A172 (cell line): ENCODE measurements at places on chromosomes 3 and 15. TPM values are rescaled to one million over a fixed set of nuclear protein-coding genes. Genes with fewer than 3 reads are reported as not detected.

SLC9C1 gene
- not detected in 2 replicates for total RNA-seq

- DNase-seq = peak; percentile 62
Measured at GRCh38 chr15:65638681-65639089, 16.9 kb downstream of the SLC24A1 start.

GRCh38 chr15:85974742-85975141 is 104.9 kb upstream of the AGBL1 start:
- no peak for DNase-seq

GRCh38 chr15:44554934-44555723 is 18.2 kb downstream of the EIF3J start:
- no peak for DNase-seq

DNA sequence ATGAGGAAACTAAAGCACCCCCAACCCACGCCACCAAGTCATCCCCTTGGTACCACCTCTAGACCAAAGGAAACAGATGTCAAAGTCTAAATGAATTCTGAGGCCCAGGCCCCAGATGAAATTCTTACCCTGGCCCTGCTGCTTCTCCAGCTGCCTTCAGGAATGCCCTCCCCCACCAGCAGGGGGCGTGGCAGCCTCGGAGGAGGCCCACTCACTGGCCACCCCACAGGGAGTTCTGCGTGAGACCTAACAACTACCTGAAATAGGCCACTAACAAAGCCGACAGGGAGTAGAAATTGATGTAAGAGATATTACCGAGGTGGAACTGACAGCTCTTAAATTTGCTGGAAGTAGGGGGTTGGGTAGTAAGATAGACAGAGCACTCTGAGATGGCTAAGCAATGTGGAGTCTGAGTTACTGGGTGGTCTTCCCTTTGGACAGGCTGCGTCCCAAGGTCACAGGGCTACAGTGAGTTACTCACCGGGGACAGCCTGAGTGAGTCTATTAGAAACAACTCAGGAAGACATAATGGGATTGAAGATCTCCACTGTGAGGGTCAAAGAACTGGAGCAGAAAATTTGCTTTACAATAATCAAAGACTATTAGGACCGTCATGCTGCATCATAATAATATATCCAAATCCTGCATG is 240.7 kb downstream of the SHOX2 start:
- no peak for DNase-seq

PROS1 gene
- 58.8 and 73.0 TPM in 2 replicates for total RNA-seq

DNA sequence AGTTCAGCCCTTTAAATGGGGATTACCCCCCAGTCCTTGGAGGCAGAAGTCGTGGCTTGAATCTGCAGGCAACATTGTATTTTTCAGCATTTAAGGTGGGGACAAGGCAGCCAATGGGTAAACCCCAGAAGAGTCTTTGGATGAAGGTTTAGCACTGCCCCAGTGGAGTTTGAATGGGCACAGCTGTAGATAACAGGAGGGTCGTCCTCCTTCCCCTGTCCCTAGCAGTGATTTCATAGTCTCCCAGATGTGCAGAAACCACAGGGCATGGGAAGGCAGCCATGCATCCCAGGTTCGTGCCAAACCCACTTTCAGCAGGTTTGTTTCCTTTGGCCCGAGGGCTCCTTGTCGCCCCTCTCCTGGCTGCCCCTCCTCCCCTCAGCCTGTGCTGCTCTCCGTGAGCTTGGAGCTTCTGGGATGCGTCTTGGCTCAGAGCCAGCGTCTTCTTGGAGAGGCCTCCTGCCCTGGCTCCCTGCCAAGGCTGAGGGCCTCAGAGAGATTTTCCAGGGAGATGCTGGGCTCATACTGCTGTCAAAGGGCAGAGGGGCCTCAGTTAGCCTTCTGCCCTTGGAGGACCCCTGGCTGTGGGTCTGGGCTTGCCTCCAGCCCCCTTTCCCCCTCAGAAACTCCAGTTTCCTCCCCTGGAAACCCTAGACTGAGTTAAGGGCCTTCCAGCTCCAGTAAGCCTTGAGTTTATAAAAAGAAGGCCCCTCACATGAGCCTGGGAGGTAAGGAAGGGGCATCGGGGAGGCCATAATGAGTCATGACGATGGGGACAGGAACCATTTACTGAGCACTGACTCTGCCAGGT is 48.9 kb upstream of the POLG start:
- DNase-seq = no peak

DNA sequence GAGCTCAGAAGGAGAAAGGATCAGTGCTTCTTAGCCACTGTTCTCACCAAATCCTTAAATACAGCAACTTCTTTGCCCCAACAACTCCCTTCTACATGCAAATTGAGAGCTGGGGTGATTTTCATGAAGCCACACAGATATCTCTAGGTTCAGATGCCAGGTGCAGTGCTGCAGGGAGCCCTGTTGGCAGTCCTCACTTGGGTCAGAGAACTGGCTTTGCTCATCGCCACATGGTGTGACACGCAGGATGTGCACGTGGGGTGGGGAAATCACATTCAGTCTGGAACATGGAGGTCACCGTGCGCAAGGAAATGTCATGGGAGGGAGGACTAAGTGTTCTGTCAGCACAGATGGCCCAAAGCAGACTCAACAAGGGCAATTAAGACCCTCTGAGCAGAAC is 103.8 kb downstream of the WDR76 start:
- no peak for DNase-seq

DNA sequence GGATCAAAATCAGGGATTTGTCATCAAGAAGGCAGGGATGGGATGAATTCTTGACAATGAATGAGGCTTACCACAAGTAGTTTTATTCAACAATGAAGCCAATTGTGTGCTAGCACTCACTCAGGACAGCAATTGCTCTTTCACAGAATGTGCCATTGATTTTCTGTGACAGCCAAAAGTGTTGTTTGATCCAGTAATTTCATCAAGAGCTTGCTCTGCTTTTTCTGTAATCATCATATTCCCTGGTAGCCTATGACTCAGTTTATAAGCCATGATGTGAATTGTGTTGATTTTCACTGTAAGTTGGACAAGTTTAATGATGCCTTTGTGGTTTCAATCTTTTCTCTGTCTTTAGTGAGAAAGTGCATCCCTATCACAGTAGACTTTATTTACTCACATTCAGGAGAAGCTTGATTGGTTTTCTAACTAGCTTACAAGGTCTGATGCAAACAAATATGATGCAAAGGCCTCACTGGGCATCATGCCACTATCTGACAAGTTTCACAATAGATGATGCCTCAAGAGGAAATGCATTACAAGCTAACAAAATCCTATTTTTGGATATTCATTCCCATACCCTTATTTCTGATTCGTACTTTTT is 13.6 kb upstream of the CSRNP1 start:
- DNase-seq = peak; percentile 89

ZNF860 gene
- total RNA-seq = 2.3 and 3.2 TPM in 2 replicates

- DNase-seq = no peak
Measured at GRCh38 chr15:94000606-94001005, 230.8 kb upstream of the MCTP2 start.

DNA sequence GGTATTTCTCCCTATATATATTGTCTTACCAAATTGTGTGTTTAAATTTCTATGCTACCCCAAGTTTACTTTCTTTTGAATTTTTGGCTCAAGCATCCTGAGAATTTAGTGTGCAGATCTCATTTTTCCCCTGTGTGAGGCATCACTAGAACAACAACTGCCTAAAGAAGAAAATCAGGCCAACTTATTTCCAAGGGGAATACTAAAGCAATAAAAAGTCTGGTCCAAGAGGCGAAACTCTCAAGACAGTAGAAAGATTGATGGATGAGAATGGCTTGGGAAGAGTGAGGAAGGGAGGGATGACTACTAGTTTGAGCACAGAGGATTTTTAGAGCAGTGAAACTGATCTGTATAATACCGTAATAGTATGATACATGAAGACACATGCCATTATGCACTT is 86.3 kb upstream of the CFAP20DC start:
- no peak for DNase-seq

DNA sequence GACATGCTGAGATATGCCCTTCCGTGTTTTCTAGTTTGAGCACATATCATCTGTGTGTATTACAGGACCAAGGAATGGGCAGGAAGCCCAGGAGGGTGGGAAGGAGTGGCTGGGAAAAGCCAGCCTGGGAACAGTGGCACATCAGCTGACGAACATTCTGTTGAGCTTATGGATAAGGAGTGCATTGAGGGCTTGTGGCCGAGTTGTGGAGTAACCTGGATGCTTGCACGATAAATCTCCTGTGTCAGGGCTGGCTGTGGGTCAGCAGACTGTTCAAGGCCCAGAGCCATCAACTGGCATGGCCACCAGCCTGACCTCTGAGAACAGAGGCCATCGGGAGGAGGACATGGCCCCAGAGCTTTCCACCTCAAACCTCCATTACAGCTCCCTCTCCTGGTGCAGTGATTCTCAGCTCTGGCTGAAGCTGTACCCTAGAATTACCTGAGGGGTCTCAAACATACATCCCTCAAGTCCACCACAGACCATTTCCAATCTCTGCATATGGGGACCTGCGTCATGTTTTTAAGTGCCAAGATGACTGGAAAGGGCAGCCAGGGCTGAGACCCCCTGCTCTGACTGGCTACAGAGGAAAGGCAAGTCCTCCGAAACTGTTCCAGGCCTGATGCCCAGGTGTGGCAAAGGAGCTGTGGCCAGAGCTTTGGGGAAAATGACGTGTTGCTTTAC is 4.8 kb upstream of the VILL start:
- DNase-seq = no peak

CCR3 gene
- total RNA-seq = not detected in 2 replicates

- DNase-seq = peak; percentile 51
Measured at GRCh38 chr3:53350652-53351051, 3.3 kb upstream of the DCP1A start.

PLS1 gene
- total RNA-seq = 6.6 and 7.0 TPM in 2 replicates

GPR149 gene
- not detected in 2 replicates for total RNA-seq
